ENCODE measurements at places on chromosomes 7 and 10. TPM values are rescaled to one million over a fixed set of nuclear protein-coding genes. Genes with fewer than 3 reads are reported as not detected.

Gene PRSS37
- not detected for total RNA-seq

Gene TMEM196
- not detected for total RNA-seq

Gene MKX
- total RNA-seq: not detected

Gene MOGAT3
- not detected for total RNA-seq

Gene FAM171A1
- 22.6 TPM for total RNA-seq

Gene H2AZ2
- 250 TPM for total RNA-seq

Gene SEMA3C
- 86.4 TPM for total RNA-seq

Gene NUTM2D
- total RNA-seq: 1.3 TPM

Gene TPST1
- 5.7 TPM for total RNA-seq

Gene TAS2R4
- total RNA-seq: 0.07 TPM

Gene ATP6V0A4
- total RNA-seq: 0.24 TPM

Gene BZW2
- 96.8 TPM for total RNA-seq

Gene MYPN
- 3.0 TPM for total RNA-seq

Gene CCDC146
- total RNA-seq: 0.48 TPM

Gene SPDYE3
- total RNA-seq: not detected

Gene ELN
- not detected for total RNA-seq

Gene RBM20
- 3.1 TPM for total RNA-seq

Gene SYCE1
- total RNA-seq: not detected

Gene ZNF138
- 2.6 TPM for total RNA-seq

Gene ITGB8
- 1.4 TPM for total RNA-seq

Gene HMX3
- not detected for total RNA-seq

Gene TYW1B
- 2.2 TPM for total RNA-seq

Gene GPAM
- 6.5 TPM for total RNA-seq
